T-helper 1 cell (primary cell): ENCODE measurements at places on chromosomes 4 and X.

DNA sequence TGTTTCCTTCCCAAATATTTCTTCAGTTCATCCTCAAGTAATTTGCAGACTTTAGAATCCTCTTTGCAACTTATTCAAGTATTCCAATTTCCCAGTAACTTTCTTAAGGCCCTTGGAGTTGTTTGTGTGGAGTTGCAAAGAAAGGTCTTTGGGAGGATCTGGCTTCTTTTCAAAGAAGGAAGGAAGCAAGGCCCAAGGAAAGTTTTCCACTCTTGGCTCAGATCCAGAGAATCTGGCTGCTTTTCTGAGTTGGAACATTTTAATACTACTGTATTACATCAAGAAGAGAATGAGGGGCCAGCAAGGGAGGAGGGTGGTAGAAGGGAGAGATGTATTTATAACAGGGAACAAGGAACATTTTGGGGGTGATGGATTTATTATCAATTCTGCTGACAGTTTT, 10.5 kb downstream of the CDX4 start:
- no peak for DNase-seq

GRCh38 chrX:64394059-64394873, 986 bp downstream of the MTMR8 start:
- DNase-seq = no peak

DNA sequence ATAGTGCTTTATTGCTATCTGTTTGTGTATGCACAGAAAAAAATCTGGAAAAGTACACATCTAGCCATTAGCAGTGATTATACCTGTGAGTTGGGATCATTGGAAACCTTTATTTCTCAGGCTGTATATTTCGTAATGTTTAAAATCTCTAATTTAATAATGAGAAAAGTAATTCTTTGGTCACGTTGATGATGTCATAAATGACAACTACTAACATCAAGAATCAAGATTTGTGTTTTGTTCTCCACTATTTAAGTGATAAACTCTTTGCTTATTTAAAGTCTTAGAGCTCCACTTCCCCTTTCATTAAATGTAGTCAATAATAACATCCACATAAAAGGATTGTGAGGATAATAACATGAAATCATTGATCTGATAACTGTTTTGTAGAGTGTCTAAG, 126.2 kb downstream of the TMA16 start:
- no peak for DNase-seq

- no peak for DNase-seq
Measured at GRCh38 chr4:152112190-152112589, 351.4 kb upstream of the GATB start.

DNA sequence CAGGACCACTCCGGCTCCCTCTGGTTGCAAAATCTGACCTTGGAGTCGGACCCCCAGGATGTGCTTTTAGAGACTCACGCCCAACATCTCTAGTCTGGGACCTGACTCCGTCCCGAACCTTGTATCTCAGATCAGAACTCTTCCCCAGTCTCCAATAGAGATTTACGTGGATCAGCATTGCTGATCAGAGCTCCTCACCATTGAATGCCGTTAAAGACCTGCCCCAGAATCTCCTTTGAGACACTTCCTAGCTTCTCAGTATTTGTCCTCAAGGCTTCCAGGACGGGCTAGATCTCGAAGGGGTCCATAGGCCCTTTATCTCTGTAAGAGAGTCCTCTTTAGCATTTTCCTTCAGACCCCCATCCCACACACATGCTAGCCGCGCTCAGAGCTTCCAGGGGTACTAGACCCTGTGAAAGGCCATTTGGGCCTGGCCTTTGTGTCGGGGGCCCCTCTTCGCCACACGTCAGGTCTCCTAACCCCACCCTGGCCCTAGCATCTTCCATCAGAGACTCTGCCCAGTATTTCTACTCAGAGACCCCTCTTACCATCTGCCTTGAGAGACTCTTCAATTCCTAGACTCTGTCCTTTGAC, 662 bp downstream of the UBA1 start:
- DNase-seq = no peak

- no peak for DNase-seq
Measured at GRCh38 chr4:176814770-176815169, 22.0 kb upstream of the VEGFC start.

GRCh38 chr4:184392316-184392715, 82.0 kb downstream of the IRF2 start:
- DNase-seq = no peak

DNA sequence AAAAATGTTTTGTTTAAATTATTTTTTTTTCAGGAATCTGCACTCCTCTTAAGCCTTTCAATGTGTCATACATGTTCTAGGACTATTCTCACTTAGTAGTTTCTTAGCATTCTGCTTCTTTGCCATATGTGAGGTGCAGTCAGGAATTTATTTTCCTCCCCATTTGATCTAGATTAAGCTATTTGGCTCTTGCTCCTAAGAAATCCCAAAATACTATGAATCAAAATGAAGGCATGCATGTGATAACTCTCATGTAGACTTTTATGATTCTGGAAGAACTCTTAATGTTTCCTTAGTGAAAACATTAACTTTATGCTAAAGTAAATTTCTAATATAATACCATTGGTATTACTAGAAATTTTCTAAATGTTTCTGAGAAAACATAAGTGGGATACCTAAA, 664.5 kb downstream of the RAPGEF2 start:
- no peak for DNase-seq

DNA sequence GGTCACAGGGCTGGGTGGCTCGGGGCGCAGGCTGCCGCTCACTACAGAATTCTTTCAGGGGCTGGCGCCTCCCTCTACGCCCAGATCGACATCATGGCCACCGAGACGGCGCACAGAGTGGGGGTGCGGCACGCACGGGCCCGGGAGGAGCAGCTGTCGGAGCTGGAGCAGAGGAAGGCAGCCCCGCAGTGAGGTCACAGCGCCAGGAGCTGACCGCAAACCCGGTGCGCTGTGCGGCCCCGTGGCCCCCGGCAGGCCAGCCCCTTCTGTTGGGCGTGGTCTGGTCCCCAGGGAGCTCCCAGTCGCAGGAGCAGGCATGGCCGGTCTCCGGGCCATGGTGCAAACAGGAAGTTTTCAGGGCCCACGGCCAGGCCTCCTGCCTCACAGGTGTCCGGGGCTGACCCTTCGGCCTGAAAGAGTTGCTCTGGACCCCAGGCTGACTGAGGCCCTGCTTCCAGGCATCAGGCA, 31.6 kb downstream of the LRPAP1 start:
- DNase-seq = no peak
